ENCODE measurements at places on chromosomes 3 and 15. TPM values are rescaled to one million over a fixed set of nuclear protein-coding genes. Genes with fewer than 3 reads are reported as not detected.

Gene GRM7
- 3.3 TPM for total RNA-seq

Gene PFKFB4
- 8.2 TPM for total RNA-seq

Gene RARB
- total RNA-seq: 76.9 TPM

Gene CADPS
- total RNA-seq: 5.4 TPM

Gene FAM43A
- 19.6 TPM for total RNA-seq

Gene PARP15
- total RNA-seq: 1.6 TPM

Gene A4GNT
- total RNA-seq: not detected

Gene ARHGAP31
- 16.4 TPM for total RNA-seq

Gene PLA2G4D
- total RNA-seq: not detected

Gene GHRL
- 3.6 TPM for total RNA-seq

Gene TPRG1
- 3.9 TPM for total RNA-seq

Gene PLSCR2
- total RNA-seq: 0.47 TPM

Gene ARPIN
- total RNA-seq: 21.7 TPM

Gene GLDN
- 0.99 TPM for total RNA-seq

Gene TRIM42
- total RNA-seq: not detected

Gene ATP6V1A
- 87.5 TPM for total RNA-seq

Gene GATM
- 269 TPM for total RNA-seq

Gene IGF1R
- total RNA-seq: 87.6 TPM

Gene CLDN11
- 267 TPM for total RNA-seq

Gene IGF2BP2
- 64.8 TPM for total RNA-seq

Gene CILP
- total RNA-seq: 9.8 TPM

Gene ANKRD34C
- total RNA-seq: 0.12 TPM

Gene ZNF80
- total RNA-seq: 0.06 TPM

Gene SIDT1
- total RNA-seq: 4.7 TPM

Gene OR5K3
- total RNA-seq: not detected

Gene CCPG1
- 31.6 TPM for total RNA-seq

Gene ECE2
- total RNA-seq: not detected

Gene CCDC191
- total RNA-seq: 7.1 TPM

Gene MFN1
- 52.6 TPM for total RNA-seq

Gene GPR149
- total RNA-seq: not detected

Gene ERICH6
- total RNA-seq: not detected

Gene MAP2K5
- 16.8 TPM for total RNA-seq

Gene ITIH3
- total RNA-seq: 8.6 TPM

Gene ZNF774
- total RNA-seq: 1.8 TPM

Gene SERPINI2
- total RNA-seq: 0.82 TPM

Gene ACOX2
- 38.3 TPM for total RNA-seq

Gene GRK7
- total RNA-seq: not detected

Gene TMCO5A
- total RNA-seq: not detected

Gene CFAP20DC
- total RNA-seq: 3.3 TPM

Gene TEX55
- not detected for total RNA-seq

Gene FAIM
- total RNA-seq: 9.9 TPM

Gene ZPLD1
- 0.12 TPM for total RNA-seq

Gene DPPA2
- 0.41 TPM for total RNA-seq

Gene PHLDB2
- total RNA-seq: 99.8 TPM

Gene FGD5
- 35.8 TPM for total RNA-seq

Gene LOXL1
- 35.1 TPM for total RNA-seq

Measured in metanephros (tissue), 2 donors.